ENCODE measurements at places on chromosomes 2 and 18.

DNA sequence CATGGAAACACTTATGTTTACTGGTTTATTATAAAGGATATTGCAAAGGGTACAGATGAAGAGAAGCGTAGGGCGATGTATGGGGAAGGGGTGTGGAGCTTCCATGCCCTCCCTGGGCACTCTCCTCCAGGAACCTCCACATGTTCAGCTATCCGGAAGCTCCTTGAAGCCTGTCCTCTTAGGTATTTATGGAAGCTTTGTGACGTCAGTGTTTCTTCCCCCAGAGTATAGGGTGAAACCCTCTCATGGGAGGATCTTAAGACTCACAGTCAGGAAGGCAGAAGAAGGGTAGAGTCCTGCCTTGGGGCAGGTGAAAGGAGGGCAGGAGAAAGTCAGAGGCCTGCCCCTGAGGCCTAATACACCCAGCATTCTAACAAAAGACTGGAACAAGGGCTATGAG is 61.3 kb upstream of the CREB1 start:
- no peak for DNase-seq

GRCh38 chr18:69599377-69599776 is 198.7 kb downstream of the DOK6 start:
- DNase-seq, result no peak

- peak; percentile 91 for DNase-seq
These were observed 319 bp upstream of the EN1 start for GRCh38 chr2:118847762-118848172.

GRCh38 chr2:65070856-65071255 is 14.6 kb downstream of the CEP68 start:
- DNase-seq, result no peak

- no peak for DNase-seq
These were observed 85.3 kb downstream of the CDK15 start for GRCh38 chr2:201891676-201892075.

DNA sequence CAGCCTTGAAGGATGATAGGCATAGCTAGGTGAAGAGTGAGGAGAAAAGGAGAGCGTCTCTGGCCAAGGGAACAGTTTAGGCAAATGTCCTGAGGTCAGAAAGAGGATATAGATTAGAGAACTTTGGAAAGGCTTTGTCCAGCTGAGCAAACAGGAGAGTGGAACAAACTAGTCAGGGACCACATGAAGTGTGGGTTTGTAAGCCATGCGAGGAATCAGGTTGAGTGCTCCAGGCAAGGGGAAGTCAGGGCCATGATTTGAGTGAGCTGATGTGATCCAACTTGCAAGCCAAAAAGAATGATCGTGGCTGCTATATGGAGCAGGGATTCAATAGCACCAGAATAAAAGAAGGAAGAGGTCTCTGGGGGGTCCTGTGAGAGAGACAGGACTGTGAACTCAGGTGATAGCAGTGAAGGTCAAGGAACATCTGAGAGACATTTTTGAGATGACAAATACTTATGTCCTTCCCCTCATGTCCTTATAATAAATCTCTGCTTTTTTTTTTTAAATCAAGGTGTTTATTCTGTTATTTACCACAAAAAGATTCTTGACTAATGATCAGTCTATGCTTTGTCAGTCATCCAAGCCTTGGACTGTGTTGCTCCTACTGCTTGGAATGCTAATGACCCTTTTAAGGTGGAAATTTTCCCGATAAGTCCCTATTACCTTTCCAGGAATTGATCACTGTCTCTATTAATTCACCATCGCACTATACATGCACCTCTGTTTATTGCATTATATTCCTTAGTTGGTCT is 472.6 kb downstream of the TXNL1 start:
- no peak for DNase-seq
